ENCODE measurements at places on chromosomes 4 and X. TPM values are rescaled to one million over a fixed set of nuclear protein-coding genes. Genes with fewer than 3 reads are reported as not detected.
A peak's percentile ranks its signal among the peaks of the same experiment; 100 is the strongest.

NOX1 gene
- total RNA-seq: not detected

PSMD10 gene
- 60.8 TPM for total RNA-seq

BEX4 gene
- total RNA-seq: 13.0 TPM

IDH3G gene
- 42.7 TPM for total RNA-seq

DNA sequence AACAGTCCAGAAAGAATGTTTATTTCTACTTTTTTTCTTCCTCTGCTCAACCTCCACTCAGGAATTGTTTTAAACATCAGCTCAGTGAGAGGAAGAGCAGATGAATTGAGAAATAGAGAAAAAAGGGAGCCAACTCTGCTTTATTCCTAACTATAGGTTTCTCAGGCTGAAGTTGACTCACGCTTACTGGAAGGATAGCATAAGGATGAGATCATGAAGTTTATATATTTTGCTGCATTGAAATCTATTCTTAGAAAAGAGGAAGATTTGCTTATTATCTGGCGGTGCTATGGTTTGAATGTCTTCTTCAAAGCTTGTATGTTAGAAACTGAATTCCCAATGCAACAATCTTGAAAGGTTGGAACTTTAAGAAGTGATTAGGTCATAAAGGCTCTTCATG lies 1673.4 kb upstream of the PCDH7 start:
- DNase-seq: no peak

- DNase-seq: no peak
Observed at GRCh38 chrX:136450050-136450830, 37.5 kb upstream of the BRS3 start.

DNA sequence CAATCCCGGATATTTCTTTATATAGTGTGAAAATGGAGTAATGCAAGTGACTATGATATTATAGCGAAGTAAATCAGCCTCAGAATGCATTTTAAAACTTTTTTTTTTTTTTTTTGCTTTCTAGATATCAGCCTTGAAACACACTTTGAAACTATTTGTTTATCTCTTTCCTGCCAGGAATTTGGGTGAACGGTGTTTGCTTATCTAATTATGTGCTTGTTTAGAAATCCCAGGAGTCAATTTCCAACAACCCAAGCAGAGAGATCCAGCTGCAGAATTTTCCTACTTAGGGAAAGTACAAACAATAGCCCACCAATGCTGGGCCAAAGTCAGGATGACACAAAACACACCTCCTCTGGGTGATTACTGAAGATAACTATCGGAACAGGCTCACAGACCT lies 958.8 kb downstream of the PCDH18 start:
- DNase-seq: no peak

DNA sequence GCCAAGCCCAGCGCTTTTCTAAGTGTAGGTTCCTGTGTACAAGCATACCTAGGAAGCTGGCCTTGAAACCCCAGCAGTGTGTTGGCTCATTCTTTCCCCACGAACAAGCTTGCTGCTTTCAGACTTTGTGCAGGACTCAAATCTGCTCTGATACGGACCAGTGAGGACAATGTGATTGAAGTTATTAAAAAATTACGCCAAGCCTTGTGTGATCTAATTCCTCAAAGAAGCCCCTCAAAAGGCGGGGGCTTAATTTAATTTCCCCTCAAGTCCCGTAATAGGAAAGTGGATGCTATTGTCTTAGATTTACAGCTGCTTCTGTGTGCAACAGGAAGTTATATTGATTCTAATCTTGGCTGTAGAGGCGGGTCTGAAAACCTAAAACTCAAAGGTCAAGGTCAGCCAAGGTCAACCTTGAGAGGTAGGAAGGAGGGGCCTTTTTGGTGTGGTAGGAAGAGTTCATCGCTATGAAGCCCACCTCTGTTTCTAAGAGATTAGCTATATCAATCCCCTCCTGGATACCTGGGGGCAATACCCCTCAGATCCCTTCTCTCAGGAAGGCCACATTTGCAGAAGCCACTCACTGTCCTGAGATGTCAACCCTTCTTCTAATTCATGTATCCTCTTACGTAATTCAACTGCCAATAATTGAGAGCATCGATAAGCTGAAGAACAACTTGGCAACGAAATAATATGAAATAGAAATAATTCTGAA lies 45.1 kb downstream of the TBC1D9 start:
- DNase-seq: no peak

DNA sequence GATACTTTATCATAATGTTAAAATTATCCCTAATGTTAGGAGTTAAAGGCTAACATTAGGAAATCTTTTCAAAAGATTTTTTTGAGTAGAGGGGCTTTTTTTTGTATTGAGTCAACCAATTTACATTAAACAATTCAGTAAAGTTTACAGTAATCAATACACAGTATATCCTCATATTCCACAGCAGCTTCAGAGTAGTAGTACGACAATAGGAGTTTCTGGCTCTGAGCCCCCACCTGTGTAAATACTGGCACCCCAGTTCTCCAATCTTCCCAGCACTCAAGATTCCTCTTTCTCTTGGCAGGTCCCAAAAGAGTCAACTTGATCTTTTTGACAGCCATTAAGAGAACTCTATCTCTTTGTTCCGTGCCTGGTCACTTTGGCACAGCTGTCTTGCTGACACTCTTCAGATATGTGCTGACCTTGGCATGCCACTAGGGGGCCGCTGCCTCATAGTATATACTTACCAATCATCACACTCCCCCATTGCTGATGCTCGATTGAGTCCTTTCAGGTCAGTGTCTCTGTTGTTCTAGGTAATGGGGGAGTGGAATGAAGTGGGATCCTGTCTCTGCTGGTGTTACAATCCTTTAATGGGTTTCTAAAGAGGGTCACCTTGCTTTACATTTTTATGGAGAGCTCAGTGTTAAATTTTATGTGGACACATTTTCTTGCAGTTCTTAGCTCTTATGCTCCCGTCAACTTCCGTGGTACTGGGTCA lies 19.5 kb upstream of the CCNI start:
- DNase-seq: peak; percentile 70

DNA sequence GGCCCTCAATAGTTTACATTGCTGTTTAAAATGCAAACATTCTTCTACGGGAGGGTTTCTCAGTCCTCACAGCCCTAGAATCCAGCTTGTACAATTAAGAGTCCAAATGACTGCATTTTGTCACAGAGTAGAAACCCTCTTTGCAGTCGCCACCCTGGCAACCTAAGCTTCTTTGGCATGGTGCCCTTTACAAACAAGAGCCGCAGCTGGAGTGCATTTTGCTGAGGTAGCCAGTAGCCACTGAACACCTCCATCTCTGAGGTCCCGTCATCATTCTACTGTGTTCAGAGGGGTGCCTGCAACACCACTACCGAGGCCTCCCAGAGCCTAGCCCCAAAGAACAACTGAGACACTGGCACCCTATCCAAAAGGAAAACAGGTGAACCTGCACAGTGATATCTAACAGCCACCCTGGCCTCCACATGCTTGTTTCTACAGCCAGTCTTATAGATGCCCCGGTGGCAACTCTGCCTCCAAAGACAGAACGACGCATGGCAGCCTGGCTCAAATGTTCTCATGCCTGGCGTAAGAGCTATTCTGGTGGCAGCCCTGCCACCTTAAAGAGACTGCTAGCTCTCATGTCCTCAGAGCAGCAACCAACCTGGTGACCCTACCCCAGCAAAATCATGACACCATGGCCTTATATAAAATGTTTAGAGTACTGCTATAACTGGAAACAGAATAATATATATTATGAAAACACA lies 801.9 kb downstream of the TECRL start:
- DNase-seq: no peak

- DNase-seq: peak; percentile 66
Observed at GRCh38 chrX:72236841-72237240, 2.0 kb downstream of the ERCC6L start.

Data from osteoblast (primary cell).